ENCODE measurements at places on chromosomes 1 and 21.

- peaks cover 6% of the 10 kb centered on the region for H3K27me3 ChIP-seq
- no peak overlapping the region for H3K4me3 ChIP-seq
- no peaks in the 10 kb centered on the region for H3K36me3 ChIP-seq
- H3K4me1 ChIP-seq, result peaks cover 11% of the 10 kb centered on the region
These were observed 11.5 kb upstream of the HCRTR1 start for GRCh38 chr1:31605908-31606427.

- H3K27me3 ChIP-seq, result peaks cover 5% of the 10 kb centered on the region
- peak; percentile 88 for DNase-seq
- H3K36me3 ChIP-seq, result peaks cover 13% of the 10 kb centered on the region
- peak overlapping the region; percentile 81 for H3K4me3 ChIP-seq
These were observed 2.6 kb upstream of the IRF2BP2 start for GRCh38 chr1:234612352-234613127.

GRCh38 chr1:36135796-36136195 is 10.8 kb upstream of the COL8A2 start:
- H3K27me3 ChIP-seq, result no peaks in the 10 kb centered on the region
- H3K4me3 ChIP-seq, result no peak overlapping the region
- H3K36me3 ChIP-seq, result peaks cover 18% of the 10 kb centered on the region
- no peak for DNase-seq
- peak overlapping the region; percentile 32 for H3K27ac ChIP-seq
- H3K4me1 ChIP-seq, result peaks cover 14% of the 10 kb centered on the region

DNA sequence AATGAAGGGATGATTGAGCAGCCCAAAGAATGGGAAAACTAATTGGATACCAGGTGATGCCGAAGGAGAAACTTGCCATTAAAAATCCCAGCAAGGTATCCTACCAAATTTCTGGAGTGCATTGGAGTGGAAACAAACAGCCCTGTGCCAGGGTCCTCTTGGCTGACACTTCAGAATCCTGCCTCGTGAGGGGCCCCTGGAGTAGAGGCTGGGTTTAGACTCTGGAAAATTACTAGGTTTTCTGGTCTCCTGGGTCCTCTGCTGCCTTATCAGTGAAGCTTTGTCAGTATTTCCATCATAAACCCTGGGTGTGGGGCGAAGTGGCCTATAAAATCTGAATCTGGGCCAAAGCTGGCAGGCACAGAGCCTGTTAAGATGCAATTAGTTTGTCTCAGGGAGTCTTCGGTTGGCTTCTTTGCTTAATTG is 289.2 kb upstream of the USP24 start:
- H3K4me3 ChIP-seq, result no peak overlapping the region
- no peak overlapping the region for H3K27ac ChIP-seq
- no peaks in the 10 kb centered on the region for H3K36me3 ChIP-seq
- no peak for DNase-seq

DNA sequence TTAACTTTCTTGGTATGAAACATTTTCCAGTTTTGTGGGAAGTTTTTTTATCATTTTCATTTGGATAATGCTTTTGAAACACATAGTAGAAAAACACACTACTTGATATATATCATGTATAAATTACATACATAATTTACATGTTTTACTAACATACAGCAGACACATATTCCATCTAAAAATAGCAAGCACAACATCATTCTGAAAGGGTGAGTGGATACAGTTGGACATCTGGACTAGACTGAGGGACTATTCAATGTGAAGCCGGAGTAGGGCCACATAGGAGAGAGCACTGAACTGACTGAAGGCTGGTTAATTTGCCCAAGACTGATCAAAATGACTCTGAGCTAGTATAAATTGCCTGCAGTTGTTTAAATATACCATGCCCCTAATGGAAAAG is 11.7 kb downstream of the CDKN2C start:
- peaks cover 20% of the 10 kb centered on the region for H3K27me3 ChIP-seq
- peaks cover 16% of the 10 kb centered on the region for H3K4me1 ChIP-seq
- H3K36me3 ChIP-seq, result no peaks in the 10 kb centered on the region
- no peak for DNase-seq
- H3K27ac ChIP-seq, result no peak overlapping the region

- DNase-seq, result no peak
- H3K4me1 ChIP-seq, result no peaks in the 10 kb centered on the region
- H3K27me3 ChIP-seq, result no peaks in the 10 kb centered on the region
- H3K27ac ChIP-seq, result no peak overlapping the region
These were observed 34.0 kb downstream of the MEGF6 start for GRCh38 chr1:3577300-3577699.

GRCh38 chr1:41560931-41561330 is 76.4 kb upstream of the EDN2 start:
- peaks cover 9% of the 10 kb centered on the region for H3K4me1 ChIP-seq
- H3K36me3 ChIP-seq, result peaks cover 61% of the 10 kb centered on the region
- no peak for DNase-seq
- no peak overlapping the region for H3K4me3 ChIP-seq
- H3K27me3 ChIP-seq, result no peaks in the 10 kb centered on the region

DNA sequence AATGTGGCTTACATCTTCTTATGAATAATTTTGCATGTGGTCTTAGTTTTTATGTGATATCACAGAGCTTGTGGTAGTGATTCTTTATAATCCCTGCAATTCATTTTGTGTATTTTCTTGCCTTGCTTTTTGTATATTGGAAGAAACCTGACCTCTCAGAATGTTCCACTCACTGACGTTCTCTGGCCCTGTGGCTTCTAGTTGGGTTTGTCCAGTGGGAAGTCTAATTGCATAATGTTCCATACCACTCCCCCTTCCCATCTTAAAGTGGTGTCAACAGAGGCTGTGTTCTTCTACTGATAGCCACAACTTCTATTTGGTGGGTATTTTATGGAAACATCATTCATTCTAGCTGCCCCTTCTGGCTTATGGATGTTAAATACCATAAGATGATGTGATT is 225.3 kb downstream of the BACH1 start:
- H3K4me1 ChIP-seq, result no peaks in the 10 kb centered on the region
- no peak overlapping the region for H3K4me3 ChIP-seq
- H3K27ac ChIP-seq, result no peak overlapping the region
- peaks cover 23% of the 10 kb centered on the region for H3K36me3 ChIP-seq
- no peak for DNase-seq
- no peaks in the 10 kb centered on the region for H3K27me3 ChIP-seq

GRCh38 chr21:28220680-28221079 is 772.0 kb downstream of the LTN1 start:
- H3K4me1 ChIP-seq, result no peaks in the 10 kb centered on the region
- H3K4me3 ChIP-seq, result no peak overlapping the region
- no peaks in the 10 kb centered on the region for H3K36me3 ChIP-seq
- no peaks in the 10 kb centered on the region for H3K27me3 ChIP-seq
- H3K27ac ChIP-seq, result no peak overlapping the region
- no peak for DNase-seq

GRCh38 chr1:203202431-203203245 is 16.1 kb upstream of the CHI3L1 start:
- H3K4me3 ChIP-seq, result no peak overlapping the region
- H3K4me1 ChIP-seq, result no peaks in the 10 kb centered on the region
- H3K36me3 ChIP-seq, result no peaks in the 10 kb centered on the region
- DNase-seq, result no peak
- H3K27me3 ChIP-seq, result peaks cover 11% of the 10 kb centered on the region

- H3K36me3 ChIP-seq, result peaks cover 38% of the 10 kb centered on the region
- H3K27me3 ChIP-seq, result no peaks in the 10 kb centered on the region
- no peak overlapping the region for H3K4me3 ChIP-seq
- no peak overlapping the region for H3K27ac ChIP-seq
These were observed 28.0 kb downstream of the PTBP2 start for GRCh38 chr1:96749618-96750017.

- no peak for DNase-seq
- no peak overlapping the region for H3K4me3 ChIP-seq
- H3K27ac ChIP-seq, result no peak overlapping the region
- H3K36me3 ChIP-seq, result no peaks in the 10 kb centered on the region
- H3K27me3 ChIP-seq, result no peaks in the 10 kb centered on the region
- no peaks in the 10 kb centered on the region for H3K4me1 ChIP-seq
These were observed 78.9 kb upstream of the KCNK2 start for GRCh38 chr1:215003686-215004085.

DNA sequence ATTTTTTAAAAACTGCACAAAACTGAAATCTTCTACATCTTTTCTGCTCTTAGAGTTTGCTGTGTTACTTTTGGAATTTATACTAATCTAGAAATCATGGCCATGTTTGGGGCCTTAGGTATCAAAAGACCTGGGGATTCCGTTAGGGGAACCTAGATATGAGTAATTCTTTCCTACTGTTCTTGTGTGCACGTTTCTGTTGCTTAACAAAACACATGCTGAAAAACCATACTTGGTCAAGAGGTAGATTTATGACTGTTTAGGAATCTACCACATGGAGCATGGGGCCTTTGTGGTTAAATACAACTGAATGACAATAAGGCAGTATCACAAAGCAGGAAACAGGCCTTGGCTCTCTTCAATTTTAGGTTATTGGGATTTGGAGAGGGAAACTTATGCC is 291.9 kb upstream of the USP25 start:
- no peak overlapping the region for H3K4me3 ChIP-seq
- peaks cover 13% of the 10 kb centered on the region for H3K4me1 ChIP-seq
- H3K27me3 ChIP-seq, result no peaks in the 10 kb centered on the region
- H3K36me3 ChIP-seq, result no peaks in the 10 kb centered on the region
- no peak for DNase-seq

DNA sequence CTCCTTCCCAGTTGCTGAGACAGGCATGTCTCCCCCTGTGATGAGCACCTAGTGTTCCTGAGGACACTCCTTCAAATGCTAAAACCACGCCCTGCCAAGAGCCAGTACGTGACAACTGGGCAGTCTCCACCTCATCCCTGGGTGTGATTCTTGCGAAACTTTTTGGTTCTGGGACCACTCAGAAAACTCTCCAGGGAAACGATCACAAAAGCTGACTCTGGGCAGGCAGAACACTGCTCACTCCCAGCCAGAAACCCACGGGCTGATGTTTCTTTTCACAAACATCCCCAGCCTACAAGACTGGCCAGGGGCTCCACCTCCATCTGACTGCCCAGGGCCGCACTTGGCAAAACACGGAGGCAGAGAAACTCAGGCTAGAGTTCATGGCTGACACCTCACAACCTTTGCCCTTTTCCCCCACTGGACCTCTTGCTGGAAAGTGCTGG is 24.4 kb downstream of the DHRS3 start:
- H3K27me3 ChIP-seq, result no peaks in the 10 kb centered on the region
- no peak for DNase-seq
- H3K4me3 ChIP-seq, result no peak overlapping the region
- no peak overlapping the region for H3K27ac ChIP-seq
- H3K4me1 ChIP-seq, result peaks cover 30% of the 10 kb centered on the region
- peaks cover 1% of the 10 kb centered on the region for H3K36me3 ChIP-seq

- no peaks in the 10 kb centered on the region for H3K27me3 ChIP-seq
- H3K36me3 ChIP-seq, result no peaks in the 10 kb centered on the region
- H3K4me1 ChIP-seq, result peaks cover 45% of the 10 kb centered on the region
- H3K27ac ChIP-seq, result peak overlapping the region; percentile 58
These were observed 2.1 kb upstream of the PFKL start for GRCh38 chr21:44297525-44298290.

DNA sequence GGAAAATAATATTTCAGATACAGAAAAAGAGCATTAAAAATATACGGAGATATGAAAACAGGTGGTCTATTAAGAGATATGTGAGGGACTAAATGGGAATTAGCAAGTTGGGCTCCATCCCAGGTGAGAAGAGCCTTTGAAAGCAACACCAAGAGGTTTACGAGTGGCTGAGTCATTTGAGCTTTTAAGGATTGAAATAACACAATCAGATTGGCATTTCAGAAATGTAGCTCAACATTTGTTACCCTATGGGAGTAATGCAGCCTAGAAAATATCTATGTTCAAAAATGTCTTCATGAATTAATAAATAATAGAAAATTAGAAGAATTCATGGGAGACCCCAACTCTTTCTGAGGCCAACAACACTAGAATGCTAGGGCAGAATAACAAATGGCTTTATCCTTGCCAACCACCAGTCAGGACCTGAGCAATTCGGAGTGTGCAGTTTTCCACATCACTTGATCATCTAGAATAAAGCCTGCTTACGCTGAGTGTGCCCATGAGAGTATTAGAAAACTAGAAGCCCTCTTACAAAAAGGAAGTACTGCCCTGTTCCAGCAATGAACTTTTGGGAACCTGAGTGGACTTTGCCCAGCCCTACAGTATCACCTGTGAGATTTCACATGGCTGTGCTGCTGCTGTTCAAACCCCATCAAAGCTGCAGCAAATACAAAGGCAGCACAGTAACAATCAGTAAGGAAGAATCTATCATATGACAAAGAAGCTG is 538.0 kb upstream of the CAMK1G start:
- no peaks in the 10 kb centered on the region for H3K4me1 ChIP-seq
- no peak overlapping the region for H3K27ac ChIP-seq
- peaks cover 3% of the 10 kb centered on the region for H3K27me3 ChIP-seq
- no peak for DNase-seq
- no peak overlapping the region for H3K4me3 ChIP-seq
- no peaks in the 10 kb centered on the region for H3K36me3 ChIP-seq
